ENCODE measurements at places on chromosomes 12 and 14.

GRCh38 chr14:75200451-75200850, 24.0 kb upstream of the TMED10 start:
- DNase-seq = no peak

- no peak for DNase-seq
Measured at GRCh38 chr12:111448846-111449790, 43.4 kb downstream of the SH2B3 start.

- no peak for DNase-seq
Measured at GRCh38 chr12:111222523-111222922, 146.4 kb downstream of the PHETA1 start.

DNA sequence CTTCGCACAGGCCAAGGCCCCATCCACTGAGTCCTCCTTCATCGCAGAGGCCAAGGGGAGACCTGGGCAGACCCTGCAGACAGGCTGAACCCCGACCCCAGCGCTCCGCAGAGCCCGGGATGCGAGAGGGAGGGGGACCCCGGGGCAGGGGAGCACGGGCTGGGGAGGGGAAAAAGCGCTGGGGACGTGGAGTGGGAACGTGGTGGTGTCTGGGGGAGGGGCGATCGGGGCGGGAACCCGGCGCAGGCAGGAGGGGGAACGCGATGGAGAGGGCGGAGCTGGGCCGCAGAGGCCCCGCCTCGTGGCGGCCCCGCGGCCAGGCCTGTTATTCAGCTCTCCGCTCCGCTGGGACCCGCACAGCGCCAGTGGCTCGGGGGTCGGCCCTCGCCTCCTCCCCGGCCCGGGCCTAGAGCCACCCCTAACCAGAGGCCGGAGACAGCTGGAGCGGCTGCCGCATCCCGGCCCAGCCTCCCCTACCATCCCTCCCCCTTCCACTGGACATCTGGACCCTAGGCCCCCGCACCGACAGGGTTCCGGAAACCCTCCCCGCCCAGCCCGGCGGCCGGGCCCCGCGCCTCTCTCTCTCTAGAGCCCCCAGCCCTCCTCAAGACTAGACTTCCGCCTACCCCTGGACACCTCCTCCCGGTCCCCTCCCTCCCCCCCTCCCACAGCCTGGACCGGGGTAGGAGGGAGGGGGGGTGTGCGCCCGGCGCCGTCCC, at the start of gene ARHGEF25:
ARHGEF25 (plus strand) TSS at position 328 of the 719 bp plus-strand sequence. CDS start 460 bp downstream, outside the sequence.
- no peak for DNase-seq

DNA sequence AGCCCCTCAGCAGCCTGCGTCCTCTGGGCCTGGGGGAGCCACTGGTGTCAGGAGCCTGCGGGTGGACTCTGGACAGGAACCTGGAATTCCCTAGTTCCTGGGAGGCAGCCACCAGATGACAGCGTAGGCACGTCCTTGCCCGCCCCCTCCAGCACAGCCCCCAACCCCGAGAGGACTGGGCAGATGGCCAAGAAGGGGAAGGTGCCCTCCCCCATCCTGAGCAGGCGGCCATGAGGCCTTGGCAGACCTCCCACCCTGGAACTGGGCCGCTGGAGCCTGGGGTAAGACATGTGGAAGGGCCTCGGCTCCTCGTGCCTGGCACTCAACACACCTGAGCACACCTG, 60.4 kb upstream of the FBRSL1 start:
- no peak for DNase-seq

DNA sequence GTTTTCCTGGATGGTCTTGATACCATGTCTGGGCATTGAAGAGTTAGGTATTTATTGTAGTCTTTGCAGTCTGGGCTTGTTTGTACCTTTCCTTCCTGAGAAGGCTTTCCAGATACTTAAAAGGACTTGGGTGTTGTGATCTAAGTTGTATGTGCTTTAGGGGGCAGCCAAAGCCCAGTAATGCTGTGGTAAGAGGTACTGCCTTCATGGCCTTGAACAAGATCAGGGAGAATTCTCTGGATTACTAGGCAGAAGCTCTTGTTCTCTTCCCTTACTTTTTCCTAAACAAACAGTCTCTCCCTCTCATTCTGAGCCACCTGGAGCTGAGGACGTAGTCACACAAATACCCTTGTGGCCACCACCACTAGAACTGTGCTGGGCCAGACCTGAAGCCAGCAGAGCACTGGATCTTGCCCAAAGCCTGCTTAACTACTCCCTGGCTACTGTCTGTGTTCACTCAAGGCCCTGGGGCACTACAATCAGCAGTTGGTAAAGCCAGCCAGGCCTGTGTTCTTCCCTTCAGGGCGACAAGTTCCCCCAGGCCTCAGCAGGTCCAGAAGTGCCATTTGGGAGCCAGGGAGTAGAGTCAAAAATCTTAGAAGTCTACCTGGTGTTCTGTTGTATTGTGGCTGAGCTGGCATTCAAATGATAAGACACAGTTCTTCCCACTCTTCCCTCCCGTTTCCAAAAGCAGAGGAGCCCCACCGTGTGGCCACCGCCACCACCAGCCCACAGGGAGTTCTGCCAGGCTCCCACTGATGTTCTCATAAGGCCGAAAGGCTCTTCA, 11.4 kb downstream of the PRORP start:
- no peak for DNase-seq

GRCh38 chr12:11749943-11750690, 100.6 kb downstream of the ETV6 start:
- DNase-seq = no peak
